ENCODE measurements at places on chromosomes 11 and 22.

DNA sequence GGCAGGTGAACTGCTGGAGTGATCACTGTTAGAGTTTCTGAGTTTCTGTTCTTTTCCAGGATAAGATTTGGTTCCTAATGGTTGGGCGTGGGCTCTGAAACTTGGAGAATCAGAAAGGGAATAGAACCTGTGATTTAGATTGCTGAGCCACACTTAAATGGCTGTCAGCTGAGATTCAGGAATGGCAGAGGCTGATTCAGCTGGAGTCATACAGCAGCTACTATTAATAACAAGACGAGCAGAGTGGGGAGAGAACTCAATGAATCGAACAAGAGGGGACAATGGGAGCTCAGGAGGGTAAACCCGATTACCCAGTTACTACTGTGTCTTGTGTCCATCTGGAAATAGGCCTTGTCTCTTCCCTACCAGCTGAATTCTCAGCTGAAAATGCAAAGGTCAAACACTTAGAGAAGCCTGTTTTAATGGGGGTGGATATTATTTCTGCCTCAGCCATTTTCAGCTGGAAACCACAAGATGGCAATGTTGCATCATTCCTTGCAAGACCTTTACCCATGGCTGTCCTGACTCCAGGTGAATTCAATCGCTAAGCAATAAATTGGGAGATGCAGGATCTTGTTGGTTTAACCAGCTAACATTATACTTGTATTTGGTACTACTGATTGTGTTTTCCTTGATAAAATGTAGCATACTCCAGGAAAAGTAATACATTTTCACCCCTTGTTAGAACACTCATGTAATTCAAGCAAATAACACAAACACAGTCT is 104.5 kb upstream of the RAG2 start:
- DNase-seq = no peak

DNA sequence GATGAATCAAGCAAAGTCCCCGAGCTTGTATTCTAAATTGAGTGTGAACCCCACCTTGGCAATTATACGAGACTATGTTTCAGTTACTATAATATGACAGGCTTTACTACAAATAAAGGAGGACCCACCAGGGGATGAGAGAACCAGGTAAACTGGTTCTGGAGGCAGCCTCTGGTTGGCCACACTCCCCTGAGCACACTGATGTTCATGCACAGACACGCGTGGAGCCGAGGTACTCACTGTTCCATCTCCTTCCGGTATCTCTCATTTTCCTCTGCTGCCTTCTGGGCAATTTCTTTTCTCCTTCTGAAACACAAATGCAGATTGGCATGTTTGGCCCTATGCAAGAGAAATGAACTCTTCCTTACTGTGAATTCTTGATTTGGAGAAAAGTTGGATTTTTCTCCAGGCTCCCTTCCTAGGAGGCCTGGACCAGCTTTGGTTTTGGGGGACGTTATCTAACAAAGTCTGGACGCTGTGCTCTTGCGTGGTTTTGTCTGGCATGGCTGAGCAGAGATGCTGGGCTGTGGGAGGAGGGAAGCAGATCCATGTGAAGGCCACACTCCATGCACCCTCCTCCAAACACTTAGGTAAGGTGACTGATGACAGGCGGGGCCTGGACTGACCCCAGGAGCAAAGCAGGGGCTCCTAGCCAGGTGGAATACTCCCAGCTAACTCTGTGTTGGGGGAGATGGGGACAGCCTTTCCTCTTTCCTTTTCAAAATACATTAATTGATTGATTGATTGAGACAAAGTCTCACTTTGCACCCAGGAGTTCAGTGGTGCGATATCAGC is 22.9 kb downstream of the USH1C start:
- no peak for DNase-seq

DNA sequence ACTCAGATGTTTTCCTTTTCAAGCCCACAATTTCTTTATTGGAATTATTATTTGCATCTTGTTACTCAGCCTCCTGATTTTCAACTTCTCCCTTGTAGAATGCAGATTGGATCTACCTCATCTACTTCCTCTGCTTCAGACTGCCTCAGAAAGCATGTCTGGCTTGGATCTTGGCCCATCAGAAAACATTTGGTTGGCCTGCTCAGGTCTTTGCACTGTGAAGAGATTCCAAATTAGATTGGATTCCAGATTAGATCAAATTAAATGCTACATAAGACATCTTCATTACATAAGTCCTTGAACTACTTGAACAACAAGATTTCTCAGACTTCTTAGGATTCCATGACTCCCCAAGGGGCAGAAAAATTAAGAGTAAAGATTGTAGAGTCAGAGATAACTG is 358.0 kb downstream of the DLG2 start:
- no peak for DNase-seq

DNA sequence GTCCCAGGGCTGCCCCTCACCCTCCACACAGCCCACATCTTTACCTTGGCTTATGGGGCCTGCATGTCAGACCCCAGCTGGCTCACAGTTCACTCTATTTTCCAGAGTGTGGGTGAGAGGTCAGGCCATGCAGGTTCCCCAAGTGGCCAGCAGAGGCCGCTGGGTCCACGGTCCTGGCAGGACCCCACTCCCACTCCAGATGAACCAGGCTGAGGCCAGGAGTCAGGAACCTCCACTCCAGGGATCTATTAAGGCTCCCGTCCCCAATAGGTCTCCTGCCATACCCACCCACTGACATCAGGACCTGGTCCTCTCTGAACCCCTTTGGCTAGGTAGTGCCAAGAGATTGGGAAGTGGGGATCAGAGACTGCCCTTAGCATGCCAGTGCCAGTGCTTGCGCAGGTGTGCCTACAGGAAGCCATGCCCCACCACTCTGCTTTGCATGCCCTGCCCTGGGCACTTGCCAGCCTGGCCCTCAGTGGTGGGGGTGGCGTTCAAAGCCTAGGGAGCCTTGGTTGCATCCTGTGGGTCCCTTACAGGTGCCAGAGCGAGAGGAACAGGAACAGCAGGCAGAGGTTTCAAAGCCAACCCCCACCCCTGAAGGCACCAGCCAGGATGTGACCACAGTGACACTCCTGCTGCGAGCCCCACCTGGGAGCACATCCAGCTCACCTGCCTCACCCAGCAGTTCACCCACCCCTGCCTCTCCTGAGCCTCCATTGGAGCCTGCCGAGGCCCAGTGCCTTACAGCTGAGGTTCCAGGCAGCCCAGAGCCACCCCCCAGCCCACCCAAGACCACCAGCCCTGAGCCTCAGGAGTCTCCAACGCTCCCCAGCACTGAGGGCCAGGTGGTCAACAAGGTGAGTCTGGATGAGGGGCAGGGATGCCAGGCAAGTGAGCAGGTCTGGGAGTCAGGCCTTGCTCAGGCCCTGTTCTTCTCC is 8.3 kb downstream of the SMTN start:
- DNase-seq = no peak

GRCh38 chr22:40641269-40641668 is 4.8 kb upstream of the MRTFA start:
- no peak for DNase-seq

- no peak for DNase-seq
Measured at GRCh38 chr11:114274637-114275036, 21.6 kb upstream of the NNMT start.

DNA sequence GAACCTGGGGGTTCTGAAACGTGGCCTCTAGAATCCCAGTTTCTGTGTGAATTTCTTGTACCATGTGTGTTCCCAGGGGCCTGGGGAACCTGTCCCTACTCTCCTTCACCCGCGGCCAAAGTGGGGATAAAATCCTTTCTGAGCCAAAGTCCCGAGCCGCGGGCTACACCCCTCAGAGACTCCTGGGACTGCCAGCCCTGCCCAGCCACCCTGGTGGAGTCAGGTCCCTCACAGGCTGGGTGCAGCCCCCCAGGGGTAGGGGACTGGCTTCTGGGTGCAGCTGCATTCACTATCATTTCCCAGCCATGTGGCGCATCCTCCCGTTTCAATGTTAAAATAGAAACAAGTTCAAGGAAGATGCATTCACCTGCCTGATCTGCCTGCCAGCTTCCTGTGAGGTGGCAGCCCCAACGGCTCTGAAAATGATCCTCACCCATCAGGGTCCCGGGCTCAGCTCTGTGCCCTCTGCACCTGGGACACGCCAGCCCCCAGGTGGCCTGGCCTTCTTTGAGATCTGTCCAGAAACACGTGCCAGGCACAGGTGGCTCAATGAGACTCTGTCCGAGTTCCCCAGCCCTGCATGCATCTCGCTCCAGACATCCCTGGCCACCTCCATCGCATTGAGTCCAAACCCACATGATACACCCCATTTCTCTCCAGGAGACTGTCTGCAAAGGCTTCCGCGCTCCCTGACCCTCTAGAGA is 338.8 kb downstream of the CTTN start:
- DNase-seq = no peak

- no peak for DNase-seq
Measured at GRCh38 chr11:118287006-118287405, 17.5 kb upstream of the CD3E start.

DNA sequence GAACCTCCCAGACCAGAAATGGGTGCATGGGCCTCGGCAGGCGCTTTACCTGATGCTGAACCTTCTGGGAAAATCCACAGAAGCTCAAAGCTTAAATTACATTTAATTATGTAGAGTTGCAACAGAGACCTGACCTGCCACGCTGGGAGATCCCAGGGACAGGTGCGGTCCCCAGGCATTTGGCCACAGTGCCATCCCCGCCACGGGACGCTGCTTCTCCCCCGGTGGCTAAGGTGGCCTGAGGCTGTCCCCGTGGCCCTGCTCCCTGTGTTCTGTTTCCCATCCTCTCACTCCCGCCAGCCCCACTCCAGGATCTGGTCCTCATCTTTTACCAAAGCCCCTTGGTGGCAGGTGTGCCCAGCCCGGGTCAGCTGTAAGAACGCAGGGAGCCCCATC is 39.6 kb downstream of the GRAMD4 start:
- DNase-seq = no peak
